Glutamatergic neuron (in vitro differentiated cells): ENCODE measurements at places on chromosomes 6 and 20. TPM values are rescaled to one million over a fixed set of nuclear protein-coding genes. Genes with fewer than 3 reads are reported as not detected.
A peak's percentile ranks its signal among the peaks of the same experiment; 100 is the strongest.

- H3K27me3 ChIP-seq: no peaks in the 10 kb centered on the region
- peak overlapping the region; percentile 22 for H3K27ac ChIP-seq
- no peaks in the 10 kb centered on the region for H3K36me3 ChIP-seq
- peaks cover 26% of the 10 kb centered on the region for H3K4me1 ChIP-seq
- DNase-seq: no peak
Observed at GRCh38 chr6:17971128-17972073, 16.0 kb downstream of the KIF13A start.

The ITCH gene
- 59.4 TPM for total RNA-seq

DNA sequence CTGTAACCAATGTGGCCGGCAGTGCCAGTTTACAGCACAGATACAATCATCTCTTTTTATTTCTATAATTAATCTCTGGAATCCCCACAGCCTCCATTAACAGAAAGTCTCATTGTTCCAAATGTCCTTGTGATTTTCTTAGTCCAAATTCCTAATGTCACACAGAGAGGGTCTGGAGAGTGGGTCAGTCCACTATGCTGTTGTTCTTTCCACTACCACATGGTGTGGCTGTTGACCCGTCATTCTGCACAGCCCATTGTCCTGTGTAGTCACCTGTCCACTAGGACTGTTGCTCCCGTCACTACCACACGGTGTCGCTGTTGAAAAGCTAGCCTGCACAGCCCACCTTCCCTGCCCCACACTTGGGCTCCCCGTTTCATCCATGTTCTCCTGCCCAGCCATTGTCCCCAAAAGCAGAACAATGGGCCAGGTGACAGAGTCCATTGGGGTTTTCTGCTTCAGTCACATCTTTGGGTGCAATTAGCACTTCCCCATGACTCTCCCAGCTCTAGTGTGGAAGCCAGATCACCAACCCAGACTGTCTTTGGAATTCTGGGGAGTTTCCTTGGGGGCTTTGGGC, 8.6 kb upstream of the LBP start:
- peaks cover 10% of the 10 kb centered on the region for H3K27me3 ChIP-seq
- no peak overlapping the region for H3K4me3 ChIP-seq
- peaks cover 10% of the 10 kb centered on the region for H3K4me1 ChIP-seq

The DNAH8 gene
- total RNA-seq: not detected

- no peaks in the 10 kb centered on the region for H3K27me3 ChIP-seq
- H3K4me1 ChIP-seq: no peaks in the 10 kb centered on the region
- DNase-seq: peak; percentile 60
- no peak overlapping the region for H3K27ac ChIP-seq
Observed at GRCh38 chr6:132298344-132298949, 102.8 kb downstream of the MOXD1 start.

The RSPO3 gene
- not detected for total RNA-seq

DNA sequence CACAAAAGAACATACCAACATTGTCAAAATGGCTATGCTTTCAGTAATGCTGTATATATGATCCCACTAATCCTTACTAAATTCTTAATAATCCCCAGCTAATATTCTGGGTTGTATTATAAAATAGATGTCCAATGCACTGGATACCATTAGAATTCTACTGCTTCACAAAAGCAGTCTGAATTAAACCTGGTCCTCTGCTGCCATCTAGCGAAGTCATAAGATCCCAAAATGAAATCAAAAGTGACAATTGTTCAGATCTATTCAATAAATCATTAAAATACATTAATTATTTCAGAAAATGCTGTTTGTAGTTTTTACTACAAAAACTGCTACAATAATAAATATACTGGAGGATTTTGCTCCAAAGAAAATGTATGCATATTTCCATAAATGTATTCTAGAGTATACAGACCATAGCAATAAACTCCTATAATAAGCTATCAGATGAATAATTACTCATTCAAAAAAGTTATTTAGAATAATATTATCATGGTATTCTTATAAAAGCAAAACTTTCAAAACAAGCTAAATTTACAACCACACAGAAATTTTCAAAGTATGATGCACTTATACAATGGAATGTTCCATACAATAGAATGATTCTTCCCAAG, 92.6 kb downstream of the RNGTT start:
- H3K4me3 ChIP-seq: no peak overlapping the region
- no peaks in the 10 kb centered on the region for H3K27me3 ChIP-seq
- no peak overlapping the region for H3K27ac ChIP-seq

DNA sequence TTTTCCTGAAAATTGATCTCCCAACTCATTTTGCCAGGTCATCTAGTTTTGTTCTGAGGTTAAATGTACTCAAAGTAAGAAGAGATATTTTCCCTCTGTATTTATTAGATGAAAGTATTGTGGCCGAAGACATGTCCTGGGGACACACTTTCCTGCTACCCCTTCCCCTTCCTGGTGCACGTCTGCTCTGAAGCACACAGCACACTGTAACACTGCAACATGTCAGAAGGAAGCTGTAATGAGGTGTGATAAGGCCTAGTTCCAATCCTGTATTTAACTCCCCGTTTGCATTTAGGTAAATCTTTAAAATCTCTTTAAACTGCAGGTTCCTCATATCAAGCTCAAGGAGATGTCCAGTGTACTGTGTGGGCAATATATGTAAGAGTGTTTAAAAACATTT, 99.4 kb downstream of the HDGFL1 start:
- no peak overlapping the region for H3K4me3 ChIP-seq
- no peaks in the 10 kb centered on the region for H3K27me3 ChIP-seq
- DNase-seq: no peak
- H3K36me3 ChIP-seq: no peaks in the 10 kb centered on the region

DNA sequence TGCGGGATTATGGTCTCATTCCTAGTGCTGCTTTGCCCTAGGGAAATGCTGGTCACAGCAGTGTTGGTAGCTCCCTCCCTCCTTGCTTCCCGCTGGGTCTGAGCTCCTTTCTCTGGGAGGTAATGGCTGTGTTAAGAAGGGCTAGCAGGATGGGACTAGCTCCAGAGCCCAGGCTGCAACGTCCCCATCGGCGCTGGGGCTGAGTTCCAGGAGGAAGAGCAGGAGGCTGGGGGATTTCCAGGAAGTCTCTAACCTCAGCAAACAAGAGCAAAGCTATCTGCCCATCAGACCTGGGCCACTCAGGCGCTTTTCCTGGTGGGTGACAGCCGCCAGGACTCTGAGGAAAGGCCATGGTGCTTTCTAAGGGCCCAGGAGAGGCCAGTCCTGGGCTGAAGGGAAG, 174.2 kb downstream of the DLL1 start:
- no peak overlapping the region for H3K4me3 ChIP-seq

DNA sequence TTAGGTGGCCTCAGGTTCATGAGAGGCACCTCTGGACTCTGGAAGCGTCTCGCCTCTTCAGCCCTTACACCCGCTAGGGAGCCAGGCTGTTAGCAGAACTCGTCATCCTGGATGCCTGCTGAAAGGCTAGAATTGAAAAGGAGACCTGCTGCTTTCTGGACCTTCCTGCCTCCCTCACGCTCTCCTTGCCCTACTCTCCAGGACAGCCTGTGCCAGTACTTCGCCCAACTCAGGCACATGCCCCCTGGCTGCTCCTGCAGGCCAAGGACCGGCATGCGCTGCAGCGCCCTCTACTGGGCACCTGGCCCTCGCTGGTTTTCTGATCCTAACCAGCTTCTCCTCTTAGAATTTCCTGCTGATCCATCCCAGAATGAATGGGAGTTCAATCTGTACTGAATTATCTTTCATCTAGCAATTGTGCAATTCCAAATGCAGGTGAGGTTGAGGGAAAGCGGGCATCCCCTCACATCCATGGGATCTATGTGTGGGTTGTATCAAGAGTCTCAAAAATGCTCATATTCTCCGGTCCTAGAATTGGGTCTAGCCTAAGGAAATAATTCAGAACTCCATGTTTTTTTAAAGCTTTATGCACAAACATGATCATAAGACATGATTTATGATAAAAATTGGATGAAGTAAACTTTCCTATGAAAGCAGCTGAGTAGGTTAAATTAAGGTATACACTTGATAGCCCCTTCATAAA, 78.0 kb downstream of the PTPN1 start:
- peak; percentile 90 for DNase-seq
- no peaks in the 10 kb centered on the region for H3K36me3 ChIP-seq
- no peak overlapping the region for H3K4me3 ChIP-seq
- no peaks in the 10 kb centered on the region for H3K4me1 ChIP-seq

The RAD21L1 gene
- total RNA-seq: not detected

DNA sequence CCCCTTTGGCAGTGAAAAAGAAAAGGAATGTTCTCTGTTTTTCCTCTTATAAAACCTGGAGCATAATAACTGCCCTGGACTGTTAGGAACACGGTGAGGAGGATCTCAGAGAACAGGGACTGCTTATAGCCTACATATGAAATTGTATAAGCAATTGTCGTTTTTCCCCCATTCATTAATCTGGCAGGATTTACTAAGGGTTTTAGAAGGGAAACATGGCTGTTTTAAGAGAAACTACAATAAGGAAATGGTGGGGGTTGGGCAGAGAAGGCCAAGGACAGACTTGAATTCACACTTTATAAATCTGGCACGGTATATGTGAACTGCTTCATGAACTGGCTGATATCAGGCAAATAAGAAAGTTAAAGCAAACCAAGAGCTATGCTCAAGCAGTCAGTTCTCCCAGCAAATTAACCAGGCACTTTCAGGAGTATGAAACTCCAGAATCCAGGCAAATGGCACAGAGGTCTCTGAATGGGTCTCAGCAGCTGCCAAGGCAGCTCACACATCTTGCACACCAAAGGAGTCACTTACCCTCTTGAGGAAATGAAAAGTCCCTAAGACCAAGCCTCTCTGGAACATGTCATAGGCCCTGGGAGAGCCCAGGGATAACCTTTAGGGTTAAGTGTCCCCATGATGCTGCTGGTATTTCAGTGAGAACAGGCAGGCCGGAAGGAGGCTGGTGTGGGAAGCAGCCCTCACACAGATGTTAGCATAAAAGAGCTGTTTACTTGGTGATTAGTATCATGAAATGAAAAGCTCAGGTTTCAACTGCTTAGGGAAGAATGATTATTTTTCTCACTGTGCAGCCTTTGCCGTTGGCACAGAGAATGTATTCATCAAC, 260.5 kb upstream of the MARCKS start:
- H3K27ac ChIP-seq: no peak overlapping the region
- peaks cover 3% of the 10 kb centered on the region for H3K27me3 ChIP-seq
- H3K4me1 ChIP-seq: peaks cover 20% of the 10 kb centered on the region
- no peak for DNase-seq

DNA sequence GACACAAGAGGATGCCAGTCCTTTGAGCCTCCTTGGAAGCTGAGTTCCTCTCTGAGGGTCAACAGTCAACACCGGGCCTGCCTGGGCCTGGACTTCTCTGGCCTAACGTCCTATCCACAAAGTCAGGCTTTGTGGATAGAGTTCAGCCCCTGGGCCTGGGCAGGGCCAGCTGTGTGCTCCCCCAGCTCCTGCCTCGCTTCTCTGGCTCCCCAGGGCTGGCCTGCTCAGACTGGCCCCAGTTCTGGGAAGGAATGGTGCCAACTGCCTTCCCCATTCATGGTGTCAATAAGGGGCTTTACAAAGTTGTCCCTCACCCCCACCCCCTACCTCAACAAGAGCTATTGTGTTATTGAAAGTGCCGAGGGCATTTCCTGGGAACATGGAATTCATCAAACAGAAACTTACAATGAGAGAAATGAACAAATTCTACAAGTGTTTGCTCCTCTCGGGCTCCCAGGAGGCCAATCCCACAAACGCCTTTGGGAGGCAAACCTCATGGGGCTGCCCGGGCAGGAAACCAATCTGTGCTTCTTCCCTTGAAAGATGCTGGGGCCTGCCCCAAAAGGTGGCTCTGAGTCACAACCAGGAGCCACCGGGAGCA, 26.5 kb upstream of the PPP1R14C start:
- no peaks in the 10 kb centered on the region for H3K36me3 ChIP-seq
- H3K27ac ChIP-seq: no peak overlapping the region
- H3K4me1 ChIP-seq: peaks cover 13% of the 10 kb centered on the region
- no peak overlapping the region for H3K4me3 ChIP-seq

GRCh38 chr6:53048431-53049195, 16.6 kb upstream of the FBXO9 start:
- peaks cover 4% of the 10 kb centered on the region for H3K36me3 ChIP-seq
- no peak overlapping the region for H3K27ac ChIP-seq
- peaks cover 14% of the 10 kb centered on the region for H3K4me1 ChIP-seq
- no peaks in the 10 kb centered on the region for H3K27me3 ChIP-seq
- DNase-seq: no peak
- H3K4me3 ChIP-seq: no peak overlapping the region

The LYRM4 gene
- 29.5 TPM for total RNA-seq

The RHAG gene
- total RNA-seq: not detected

GRCh38 chr6:43799551-43800297, 29.7 kb downstream of the VEGFA start:
- H3K27me3 ChIP-seq: peaks cover 9% of the 10 kb centered on the region
- H3K27ac ChIP-seq: no peak overlapping the region
- no peak for DNase-seq
- no peaks in the 10 kb centered on the region for H3K36me3 ChIP-seq

DNA sequence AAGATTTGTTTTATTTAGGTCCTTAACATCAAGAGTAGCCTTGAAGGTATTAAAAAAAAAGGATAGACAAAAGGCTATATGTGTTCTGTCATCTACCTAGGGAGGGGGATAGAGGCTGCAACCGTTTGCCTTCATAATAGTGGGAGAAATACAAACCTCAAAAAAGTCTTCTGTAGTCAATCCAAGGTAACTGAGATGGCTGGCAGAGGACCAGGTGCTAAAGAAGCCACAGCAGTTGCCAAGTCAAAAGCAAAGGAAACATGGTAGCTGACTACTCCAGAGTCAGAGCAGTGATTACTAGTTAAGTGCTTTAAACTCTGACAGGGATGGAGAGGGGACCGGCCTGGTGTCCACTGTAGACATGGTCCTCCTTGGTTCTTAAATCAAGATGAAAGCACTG, 249.4 kb downstream of the PTPRK start:
- H3K27me3 ChIP-seq: peaks cover 2% of the 10 kb centered on the region
- no peak for DNase-seq
- H3K36me3 ChIP-seq: no peaks in the 10 kb centered on the region
- H3K27ac ChIP-seq: no peak overlapping the region

GRCh38 chr20:46006022-46006705, 2.5 kb upstream of the MMP9 start:
- no peak for DNase-seq
- H3K4me1 ChIP-seq: peaks cover 8% of the 10 kb centered on the region
- H3K27ac ChIP-seq: no peak overlapping the region
- no peaks in the 10 kb centered on the region for H3K36me3 ChIP-seq

The ZNFX1 gene
- 11.8 TPM for total RNA-seq

GRCh38 chr6:43717822-43718221, 30.2 kb upstream of the MRPS18A start:
- H3K4me1 ChIP-seq: peaks cover 11% of the 10 kb centered on the region
- H3K4me3 ChIP-seq: no peak overlapping the region
- no peak for DNase-seq

The MAK gene
- not detected for total RNA-seq

The SEMG1 gene
- total RNA-seq: not detected

GRCh38 chr20:51758978-51759544, 9.1 kb downstream of the ATP9A start:
- H3K27ac ChIP-seq: no peak overlapping the region
- no peaks in the 10 kb centered on the region for H3K36me3 ChIP-seq
- no peak for DNase-seq
- no peaks in the 10 kb centered on the region for H3K27me3 ChIP-seq
